ENCODE measurements at places on chromosomes 4 and X. TPM values are rescaled to one million over a fixed set of nuclear protein-coding genes. Genes with fewer than 3 reads are reported as not detected.

MAGED4 gene
- 80.2 TPM for total RNA-seq

NLGN4X gene
- total RNA-seq, result 23.5 TPM

CENPE gene
- 14.2 TPM for total RNA-seq

DCAF8L2 gene
- 0.11 TPM for total RNA-seq

FGF13 gene
- total RNA-seq, result 1.1 TPM

All from mesothelial cell of epicardium (in vitro differentiated cells).